ENCODE measurements at places on chromosomes 12 and 14.

GRCh38 chr12:1310653-1311052 is 283.7 kb downstream of the FBXL14 start:
- DNase-seq: no peak

DNA sequence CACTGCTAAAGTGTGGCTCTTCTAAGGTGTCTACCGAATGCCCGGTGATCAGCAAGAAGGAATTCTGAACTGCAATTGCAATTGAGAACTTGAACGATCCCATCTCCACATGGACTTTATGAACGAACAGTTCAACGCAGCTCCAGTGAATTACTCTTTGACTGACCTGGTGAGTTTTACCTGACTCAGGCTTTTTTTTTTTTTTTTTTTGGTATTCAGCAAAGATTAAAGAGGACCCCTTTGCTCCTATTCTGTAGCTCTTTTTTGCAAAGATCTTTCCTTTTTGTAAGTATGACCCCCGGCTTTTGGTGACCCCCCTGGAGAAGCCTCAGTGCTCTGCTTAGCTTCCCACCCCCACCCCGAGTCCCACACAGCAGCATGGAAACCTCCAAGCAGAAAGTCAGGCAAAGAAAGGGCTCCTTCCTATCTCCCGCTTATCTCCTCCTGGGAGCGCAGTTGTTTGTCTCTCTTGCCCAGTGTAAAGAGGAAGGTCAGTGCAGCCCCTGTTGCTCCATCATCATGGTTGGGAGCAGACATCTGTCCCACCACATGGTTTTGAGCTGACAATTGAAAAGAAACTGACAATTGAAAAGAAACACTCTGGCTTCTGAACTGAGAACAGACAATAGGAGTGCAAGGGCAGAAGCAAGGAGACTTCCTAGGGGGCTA is 72.1 kb upstream of the DIO3 start:
- no peak for DNase-seq

- no peak for DNase-seq
Measured at GRCh38 chr14:103230021-103230420, 104.0 kb upstream of the EIF5 start.

- DNase-seq: no peak
Measured at GRCh38 chr14:79658221-79658620, 553.1 kb downstream of the DIO2 start.
